ENCODE measurements at places on chromosomes 5 and 9. TPM values are rescaled to one million over a fixed set of nuclear protein-coding genes. Genes with fewer than 3 reads are reported as not detected.

Gene FOXD4L5
- 0.07 TPM for total RNA-seq

Gene CDH18
- total RNA-seq = 5.3 TPM

Gene CDKN2A
- 6.6 TPM for total RNA-seq

Gene DHX29
- 38.8 TPM for total RNA-seq

Gene SETX
- total RNA-seq = 57.8 TPM

Gene SOHLH1
- total RNA-seq = not detected

Gene SPAAR
- total RNA-seq = 0.26 TPM

Gene FOXD1
- total RNA-seq = 6.8 TPM

Gene ANKRD55
- not detected for total RNA-seq

Gene AGXT2
- total RNA-seq = not detected

Gene TMEM174
- not detected for total RNA-seq

Gene STPG3
- not detected for total RNA-seq

Gene PCA3
- 0.07 TPM for total RNA-seq

Gene PCDHB16
- 0.50 TPM for total RNA-seq

Gene IRX4
- not detected for total RNA-seq

Gene SLC45A2
- total RNA-seq = 0.17 TPM

Gene ISL1
- total RNA-seq = 0.20 TPM

Gene FOXD4L4
- 0.20 TPM for total RNA-seq

Gene SUSD3
- total RNA-seq = not detected

Gene ZNF367
- 2.7 TPM for total RNA-seq

Gene CATSPER3
- total RNA-seq = 0.10 TPM

Gene SPINK6
- not detected for total RNA-seq

Gene PLEKHG4B
- total RNA-seq = not detected

Gene CLK4
- total RNA-seq = 21.8 TPM

Gene DMXL1
- total RNA-seq = 54.7 TPM

Gene ADCY2
- not detected for total RNA-seq

Gene NIPBL
- total RNA-seq = 24.2 TPM

Gene TMEM203
- 39.2 TPM for total RNA-seq

Gene SCGB3A2
- not detected for total RNA-seq

Gene SH3GL2
- 0.07 TPM for total RNA-seq

Gene TMEM215
- not detected for total RNA-seq

Gene HTR1A
- total RNA-seq = not detected

Gene INVS
- 30.8 TPM for total RNA-seq

Gene CDX1
- total RNA-seq = 0.91 TPM

Gene GAPT
- total RNA-seq = not detected

Gene C5orf52
- not detected for total RNA-seq

Gene PBX3
- 19.7 TPM for total RNA-seq
